Activated T-helper 1 cell treated with Interleukin-2 at 50 U/mL for 16 hours (primary cell): ENCODE measurements at places on chromosomes 11 and 22.

- no peak for DNase-seq
Measured at GRCh38 chr11:74538680-74539079, 45.2 kb upstream of the LIPT2 start.

GRCh38 chr22:24433828-24434470, 6.5 kb downstream of the ADORA2A start:
- no peak for DNase-seq

GRCh38 chr22:29146091-29146560, 59.6 kb upstream of the EMID1 start:
- no peak for DNase-seq

- DNase-seq = no peak
Measured at GRCh38 chr11:6841694-6842093, 3.8 kb upstream of the OR10A5 start.
